ENCODE measurements at places on chromosomes 6 and 20.

DNA sequence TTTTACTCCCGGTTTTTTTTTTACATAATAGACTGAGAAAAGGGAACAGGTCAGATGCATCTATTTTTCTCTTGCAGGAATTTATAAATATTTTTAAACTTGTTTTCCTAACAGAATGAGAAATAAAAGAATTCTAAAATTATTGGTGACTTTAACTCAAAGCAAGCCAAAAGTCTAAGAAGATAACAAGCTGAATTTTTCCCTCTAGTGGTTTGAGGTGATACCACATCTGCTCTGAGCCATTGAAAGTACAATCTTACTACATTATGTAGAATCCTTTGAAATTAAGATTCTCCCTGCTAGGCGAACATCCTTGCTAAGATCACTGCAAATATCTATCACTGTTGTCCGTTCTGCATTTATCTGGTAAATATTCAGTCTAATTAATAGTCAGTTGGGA is 10.7 kb upstream of the STMND1 start:
- no peak for DNase-seq

- DNase-seq: no peak
Measured at GRCh38 chr6:78615430-78615904, 251.9 kb upstream of the IRAK1BP1 start.

DNA sequence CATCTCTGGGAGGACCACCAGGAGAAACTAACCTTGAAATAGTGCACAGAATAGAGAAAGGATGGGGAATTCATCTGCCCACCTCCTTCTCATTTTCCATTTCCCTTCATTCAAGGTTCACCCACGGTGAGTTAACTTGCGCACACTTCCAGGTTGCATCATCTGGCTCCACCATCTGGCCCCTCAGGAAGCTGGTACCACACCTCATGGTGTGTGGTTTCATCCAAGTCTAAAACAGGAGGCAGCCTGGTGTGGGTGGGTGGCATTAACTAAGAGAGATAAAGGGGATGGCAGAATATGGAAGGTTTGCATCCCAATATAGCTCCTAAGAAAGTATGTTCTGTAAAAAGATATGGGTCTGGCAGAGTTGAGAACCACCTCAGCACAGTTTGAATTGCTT is 3.8 kb downstream of the ZNF334 start:
- no peak for DNase-seq

DNA sequence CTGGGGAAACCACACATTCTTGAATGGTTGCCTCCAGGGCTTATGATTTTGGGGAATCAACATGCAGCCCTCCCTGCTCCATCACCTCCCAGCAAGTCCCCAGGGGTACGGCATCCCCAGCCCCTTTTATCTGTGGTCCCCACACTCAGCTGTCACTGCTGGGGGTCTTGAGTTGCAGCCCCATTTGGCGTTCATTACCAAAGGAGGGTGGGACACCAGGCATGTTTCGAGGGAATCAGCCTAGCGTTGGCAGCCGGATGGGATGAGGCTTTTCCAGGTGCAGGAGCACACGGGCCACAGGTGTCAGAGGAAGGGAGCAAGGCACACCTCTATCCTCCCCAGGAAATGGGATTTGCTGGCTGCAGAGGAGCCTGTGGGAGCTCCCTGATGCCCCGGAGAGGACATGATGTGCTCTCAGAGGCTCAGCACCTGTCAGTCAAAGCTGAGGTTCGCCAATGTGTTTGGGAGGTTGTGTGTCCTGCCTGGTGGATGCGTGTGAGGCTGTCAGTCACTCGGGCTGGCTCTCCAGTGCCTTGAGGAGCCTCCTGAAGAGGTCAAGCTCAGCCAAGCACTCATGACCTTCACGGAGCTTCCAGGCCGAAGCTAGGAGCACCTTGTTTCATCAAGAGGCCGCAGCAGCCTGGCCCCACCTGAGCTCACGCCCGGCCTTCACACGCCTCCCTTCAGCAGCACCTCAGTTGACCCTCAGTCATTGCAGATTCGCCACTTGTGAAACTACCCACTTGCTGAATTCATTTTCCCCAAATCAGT is 95.0 kb downstream of the ERMARD start:
- DNase-seq: no peak

- DNase-seq: peak; percentile 73
Measured at GRCh38 chr6:80333342-80333741, 226.9 kb downstream of the BCKDHB start.

DNA sequence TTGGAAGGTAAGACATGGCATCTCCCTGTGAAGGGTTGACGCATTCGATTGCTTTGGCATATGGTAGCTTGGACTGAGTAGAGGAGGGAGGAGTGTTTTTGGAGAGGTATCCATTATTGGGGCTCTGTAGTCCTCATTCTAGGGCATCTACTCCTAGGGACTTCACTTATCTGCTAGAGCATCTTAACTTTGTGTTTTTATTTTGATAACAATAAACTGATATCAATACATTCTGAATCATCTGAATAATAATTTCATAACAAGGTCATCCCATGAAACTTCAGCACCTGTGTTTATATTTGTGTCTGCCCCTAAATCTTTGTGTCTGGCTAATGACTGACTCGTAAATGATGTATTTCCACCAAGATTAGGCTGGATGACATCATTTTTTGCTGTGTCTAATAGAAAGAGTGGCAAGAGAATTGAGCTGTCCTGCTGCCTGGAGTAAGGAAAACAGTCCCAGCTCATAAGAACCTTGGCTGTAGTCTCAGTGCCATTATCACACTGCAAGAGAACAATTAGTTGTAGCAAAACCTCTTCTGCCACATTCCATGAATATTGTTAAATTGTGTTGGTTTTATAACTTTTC is 288.5 kb downstream of the PRL start:
- no peak for DNase-seq

GRCh38 chr20:39133201-39133600 is 171.1 kb downstream of the DHX35 start:
- DNase-seq: no peak

DNA sequence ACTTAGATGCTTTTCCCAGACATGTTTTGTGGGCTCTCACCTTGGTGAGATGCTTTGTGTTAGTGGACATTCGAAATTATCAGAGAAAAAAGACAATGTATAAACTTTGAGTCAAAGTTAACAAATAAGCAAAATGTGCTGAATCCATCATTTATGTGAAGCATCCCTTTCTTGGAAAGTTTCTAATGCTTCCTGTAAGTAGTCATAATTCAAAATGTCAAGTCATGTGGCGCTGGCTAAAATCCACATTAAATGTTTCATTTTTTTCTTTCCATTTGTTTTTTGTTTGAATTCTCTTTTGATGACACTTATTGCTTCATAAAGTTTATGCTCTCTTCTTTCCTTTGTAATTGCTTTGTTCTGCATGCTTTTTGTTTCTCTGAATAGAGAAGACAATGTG is 107.2 kb upstream of the CENPW start:
- DNase-seq: no peak

GRCh38 chr20:58106143-58106750 is 122.2 kb downstream of the ANKRD60 start:
- DNase-seq: no peak

- no peak for DNase-seq
Measured at GRCh38 chr20:54355631-54356280, 119.6 kb upstream of the DOK5 start.

DNA sequence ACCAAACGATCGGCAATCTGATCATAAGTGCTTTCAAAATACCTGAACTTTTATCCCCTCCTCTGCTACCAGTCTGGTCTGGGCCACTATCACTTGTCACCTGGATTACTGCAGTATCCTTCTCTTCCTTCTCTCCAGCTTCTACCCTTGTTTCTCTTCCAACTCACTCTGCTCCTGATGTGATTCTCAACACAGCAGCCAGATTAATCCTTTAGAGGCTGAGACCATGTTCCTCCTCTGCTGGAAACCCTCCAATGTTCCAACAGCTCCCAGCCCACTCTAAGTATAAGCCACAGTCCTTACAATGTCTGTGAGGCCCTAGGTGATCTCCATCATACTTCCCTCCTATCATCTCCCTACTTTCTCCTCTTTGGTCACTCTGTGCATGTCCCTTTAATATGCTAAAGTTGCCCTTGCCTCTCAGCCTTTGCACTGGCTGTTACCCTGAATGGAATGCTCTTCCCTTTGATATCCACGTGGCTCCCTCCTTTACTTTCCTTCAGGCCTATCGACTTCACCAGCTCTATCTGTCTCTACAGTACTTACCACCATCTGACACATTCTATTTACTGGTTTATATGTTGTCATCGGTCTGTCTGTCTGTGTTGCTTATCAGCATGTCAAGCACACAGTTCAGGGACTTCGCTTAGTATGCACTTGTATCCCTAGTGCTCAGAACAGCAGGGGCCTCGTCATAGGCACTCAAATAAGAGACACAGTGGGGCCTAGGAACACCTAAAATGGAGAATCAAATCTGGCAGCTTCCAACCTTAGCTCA is 35.0 kb upstream of the RNF24 start:
- no peak for DNase-seq

GRCh38 chr6:111925296-111925695 is 52.0 kb upstream of the FYN start:
- no peak for DNase-seq

DNA sequence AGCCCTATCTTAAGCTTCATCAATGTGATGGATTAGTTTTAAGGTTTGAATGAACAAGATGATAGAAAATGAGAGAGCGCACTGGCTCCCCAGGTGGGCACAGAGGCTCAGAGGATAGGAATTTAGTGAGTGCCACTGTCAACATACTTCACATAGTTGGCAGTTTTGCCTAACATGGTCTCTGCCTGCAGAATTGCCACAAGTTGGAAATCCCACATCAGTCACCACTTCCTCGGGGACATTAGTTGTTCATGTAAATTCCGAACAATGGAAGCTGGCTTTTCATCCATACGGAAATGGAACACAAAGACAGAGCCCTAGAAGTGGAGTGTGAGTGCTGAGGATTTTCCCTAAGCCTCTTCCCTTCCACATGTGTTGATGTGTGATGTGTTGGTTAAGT is 123.9 kb upstream of the PHACTR1 start:
- DNase-seq: no peak

DNA sequence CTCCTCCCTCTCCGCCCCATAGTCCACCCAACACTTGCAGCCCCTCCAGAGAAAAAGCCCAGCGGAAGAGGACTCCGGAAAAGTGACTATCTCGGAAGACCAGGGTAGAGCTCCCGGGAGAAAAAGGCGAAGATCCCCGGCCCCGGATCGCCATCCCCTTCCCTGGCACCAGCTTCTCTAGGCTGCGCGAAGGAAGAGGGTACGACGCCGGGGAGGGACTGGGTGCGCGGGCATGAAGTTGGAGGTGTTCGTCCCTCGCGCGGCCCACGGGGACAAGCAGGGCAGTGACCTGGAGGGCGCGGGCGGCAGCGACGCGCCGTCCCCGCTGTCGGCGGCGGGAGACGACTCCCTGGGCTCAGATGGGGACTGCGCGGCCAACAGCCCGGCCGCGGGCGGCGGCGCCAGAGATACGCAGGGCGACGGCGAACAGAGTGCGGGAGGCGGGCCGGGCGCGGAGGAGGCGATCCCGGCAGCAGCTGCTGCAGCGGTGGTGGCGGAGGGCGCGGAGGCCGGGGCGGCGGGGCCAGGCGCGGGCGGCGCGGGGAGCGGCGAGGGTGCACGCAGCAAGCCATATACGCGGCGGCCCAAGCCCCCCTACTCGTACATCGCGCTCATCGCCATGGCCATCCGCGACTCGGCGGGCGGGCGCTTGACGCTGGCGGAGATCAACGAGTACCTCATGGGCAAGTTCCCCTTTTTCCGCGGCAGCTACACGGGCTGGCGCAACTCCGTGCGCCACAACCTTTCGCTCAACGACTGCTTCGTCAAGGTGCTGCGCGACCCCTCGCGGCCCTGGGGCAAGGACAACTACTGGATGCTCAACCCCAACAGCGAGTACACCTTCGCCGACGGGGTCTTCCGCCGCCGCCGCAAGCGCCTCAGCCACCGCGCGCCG is 822 bp downstream of the FOXQ1 start:
- peak; percentile 12 for DNase-seq

GRCh38 chr20:45073221-45073620 is 27.7 kb downstream of the KCNS1 start:
- DNase-seq: no peak

All from NCI-H1105 (cell line).